T-helper 17 cell (primary cell): ENCODE measurements at places on chromosomes 13 and 19.

DNA sequence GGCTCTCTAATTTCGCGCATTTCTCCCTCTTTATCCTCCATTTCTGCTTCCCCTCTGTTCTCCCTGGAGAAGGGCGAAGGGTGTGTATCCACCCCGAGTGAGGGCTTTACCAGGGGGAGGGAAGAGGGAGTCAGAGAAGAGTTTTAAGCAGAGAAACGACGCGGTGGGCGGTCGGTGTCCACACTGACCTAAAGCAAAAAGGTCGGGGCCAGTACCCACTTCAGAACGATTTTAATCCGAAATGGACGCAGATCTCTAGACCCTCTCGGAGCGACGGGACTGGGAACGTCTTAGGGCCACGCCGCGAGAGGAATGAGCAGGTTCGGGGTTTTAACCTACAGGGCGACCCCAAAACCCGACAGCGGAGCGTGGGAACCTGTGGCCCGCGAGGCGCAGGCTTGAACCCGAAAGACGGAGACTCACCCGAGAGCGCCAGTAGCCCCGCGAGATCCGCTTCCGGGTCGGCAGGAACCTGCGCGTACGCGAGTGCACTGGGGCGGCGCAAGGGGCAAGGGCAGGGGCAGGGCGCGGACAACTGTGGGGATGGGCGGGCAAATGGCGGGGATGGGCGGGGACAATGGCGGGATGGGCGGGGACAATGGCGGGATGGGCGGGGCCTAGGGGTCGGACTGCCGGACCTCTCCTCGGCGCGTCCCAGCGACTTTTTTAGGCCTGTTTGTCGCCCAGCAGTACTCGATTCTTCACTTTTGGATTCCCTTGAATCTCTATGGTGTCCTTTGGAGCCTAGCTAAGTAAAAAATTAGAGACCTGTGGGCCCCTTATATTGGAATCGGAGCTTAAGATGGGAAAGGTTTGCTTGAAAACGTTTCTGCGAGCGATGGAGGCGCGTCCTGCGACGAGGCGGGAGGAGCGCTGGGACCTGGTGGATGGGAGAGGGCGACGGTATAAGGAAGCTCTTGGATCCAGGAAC, at the start of gene ZNF677:
ZNF677 (minus strand) TSS at position 463 of the 931 bp plus-strand sequence. CDS start 3,323 bp downstream, outside the sequence.
- DNase-seq, result peak; percentile 62

DNA sequence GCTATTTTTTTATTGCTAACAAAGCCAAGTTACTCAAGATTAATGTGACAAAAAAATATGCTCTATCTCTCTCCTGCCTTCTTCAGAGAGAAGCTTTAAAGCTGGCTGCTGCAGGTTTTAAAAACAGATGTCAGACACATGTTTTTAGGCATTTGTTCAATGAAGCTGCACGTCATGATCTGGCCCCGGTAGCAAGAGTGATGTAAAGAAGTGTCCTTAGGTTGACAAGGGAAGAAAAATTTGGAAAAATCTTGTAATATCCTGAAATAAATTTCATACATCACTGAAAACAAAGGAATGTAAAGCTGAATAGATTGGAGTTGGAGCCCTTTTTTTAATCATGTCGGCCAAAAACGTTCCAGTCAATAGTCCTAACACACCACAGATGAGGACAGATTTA, 531.4 kb upstream of the NBEA start:
- DNase-seq, result no peak

DNA sequence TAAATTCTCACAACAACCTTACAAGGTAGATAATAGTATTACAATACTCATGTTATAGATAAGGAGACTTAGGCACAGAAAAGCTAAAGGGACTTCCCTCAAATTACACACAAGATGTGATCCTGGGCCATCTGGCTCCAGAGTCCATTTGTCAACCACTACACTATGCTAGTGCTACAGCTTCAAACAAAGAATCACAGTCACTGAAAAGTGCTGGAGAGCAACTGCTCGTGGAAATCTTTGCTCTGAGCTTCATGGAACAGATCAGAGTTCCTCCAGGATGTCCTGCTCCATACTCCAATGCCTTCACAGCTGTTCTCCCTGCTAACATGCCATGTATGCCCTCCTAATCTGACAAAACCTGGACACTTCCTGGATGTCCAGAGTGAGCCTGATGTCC, 271.2 kb downstream of the ENOX1 start:
- no peak for DNase-seq

GRCh38 chr19:40756502-40757110, 5.6 kb downstream of the SNRPA start:
- no peak for DNase-seq

DNA sequence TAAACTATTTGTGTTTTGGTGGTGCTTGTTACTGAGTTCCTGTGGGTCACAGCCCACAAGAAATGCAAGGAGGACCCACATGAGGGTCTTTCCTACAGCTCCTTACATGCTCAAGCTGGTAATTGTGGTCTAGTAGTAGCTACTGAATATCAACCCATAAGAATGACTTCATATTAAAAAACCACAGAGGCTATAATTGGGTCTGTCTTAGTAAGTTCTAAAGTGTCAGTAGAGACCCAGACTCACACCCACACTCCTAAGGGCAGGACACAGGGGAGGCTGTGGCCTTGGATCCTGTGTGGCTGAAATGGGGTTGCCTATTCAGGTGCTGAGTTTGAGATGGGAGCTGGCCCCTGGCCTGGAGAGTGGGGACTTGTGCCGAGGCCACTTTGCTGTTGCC, 19.6 kb downstream of the TFDP1 start:
- DNase-seq, result no peak
